ENCODE measurements at places on chromosomes 16 and 17.

- no peak for DNase-seq
These were observed at the start of gene XYLT1 for GRCh38 chr16:17470908-17471718. Gene XYLT1 (minus strand): TSS chr16:17470960. CDS start chr16:17470796, 164 bp downstream.

DNA sequence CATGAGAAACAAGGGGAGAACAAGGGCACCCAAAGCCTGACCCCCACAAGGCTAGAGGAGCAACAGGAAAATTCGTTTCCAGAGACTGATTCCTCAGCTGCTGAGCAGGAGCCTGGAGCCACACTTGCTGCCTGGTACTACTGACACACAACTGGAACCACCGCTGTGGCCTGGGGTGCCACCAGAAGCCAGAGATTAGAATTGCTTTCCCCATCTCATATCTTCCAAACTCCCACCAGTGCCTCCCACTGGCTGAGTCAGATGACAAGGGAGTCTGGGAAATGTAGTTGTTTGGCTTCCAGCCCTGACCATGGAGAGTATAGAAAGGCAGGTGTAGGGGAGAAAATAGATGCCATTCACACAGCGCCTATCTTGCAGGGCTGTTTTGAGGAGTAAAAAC, 4.1 kb upstream of the TMEM11 start:
- DNase-seq: no peak

GRCh38 chr16:86243123-86243473, 267.2 kb upstream of the FOXF1 start:
- DNase-seq: no peak

DNA sequence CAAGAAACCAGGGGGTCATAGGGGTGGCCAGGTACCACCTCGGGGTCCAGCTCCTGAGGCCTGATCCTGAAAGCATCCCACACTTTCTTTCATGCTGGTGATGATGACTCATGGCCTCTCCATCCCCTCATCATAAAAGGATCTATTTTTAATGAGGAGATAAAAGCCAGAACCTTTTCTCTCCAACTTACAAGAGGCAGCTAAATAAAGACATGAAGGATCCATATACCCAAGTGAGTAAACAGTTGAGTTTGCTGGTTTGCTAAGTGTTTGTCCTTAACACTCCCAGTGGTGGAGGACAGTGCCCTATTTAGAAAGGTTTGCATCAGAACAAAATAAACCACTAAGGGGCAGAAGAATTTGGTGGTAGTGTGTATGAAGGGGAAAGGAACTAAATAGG, 383.8 kb downstream of the GRIN2A start:
- DNase-seq: no peak

- DNase-seq: no peak
These were observed 150.8 kb upstream of the IRX3 start for GRCh38 chr16:54437401-54437800.

- no peak for DNase-seq
These were observed 14.9 kb downstream of the KPNB1 start for GRCh38 chr17:47664624-47664941.

DNA sequence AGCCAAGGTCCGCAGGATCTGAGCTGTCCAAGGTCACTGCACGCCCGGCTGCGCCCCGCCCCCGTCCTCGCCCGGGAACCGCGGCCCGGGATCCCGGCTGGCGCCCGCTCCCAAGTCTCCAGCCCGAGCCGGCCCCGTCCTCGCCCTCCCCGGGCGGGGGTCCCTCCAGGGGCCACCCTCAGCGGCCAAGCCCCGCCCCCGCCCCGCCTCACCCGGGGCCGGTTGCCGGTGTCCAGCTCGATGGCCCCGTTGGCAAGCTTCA, 216 bp downstream of the VPS9D1 start:
- no peak for DNase-seq

- no peak for DNase-seq
These were observed 1.9 kb downstream of the PMP22 start for GRCh38 chr17:15263206-15263579.

DNA sequence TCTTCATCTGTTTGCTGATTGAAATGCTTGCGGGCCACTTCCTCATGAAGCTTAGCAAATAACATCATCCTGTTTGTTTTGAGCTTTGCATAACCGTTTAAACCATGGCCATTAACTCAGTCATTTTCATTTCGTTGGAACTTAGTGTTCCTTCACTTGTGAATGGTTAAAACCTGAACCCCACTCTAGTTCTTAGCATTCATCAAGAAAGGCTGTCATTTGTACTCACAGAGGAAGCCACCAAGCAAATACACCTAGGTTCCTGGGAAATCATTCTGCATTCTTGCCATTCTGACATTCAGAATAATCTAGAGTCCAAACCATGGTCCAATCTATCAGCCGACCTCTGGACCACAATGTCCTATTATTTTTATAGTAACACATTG, 8.4 kb upstream of the TAT start:
- DNase-seq: no peak

GRCh38 chr16:3578121-3578520, 918 bp upstream of the NLRC3 start:
- DNase-seq: no peak

Data from stimulated activated CD8-positive, alpha-beta memory T cell treated with anti-CD3 and anti-CD28 coated beads, Interleukin-15, amount 100 ng/mL, for 1 hour (primary cell).